SK-N-SH (cell line): ENCODE measurements at places on chromosomes 4 and X.
A peak's percentile ranks its signal among the peaks of the same experiment; 100 is the strongest.

DNA sequence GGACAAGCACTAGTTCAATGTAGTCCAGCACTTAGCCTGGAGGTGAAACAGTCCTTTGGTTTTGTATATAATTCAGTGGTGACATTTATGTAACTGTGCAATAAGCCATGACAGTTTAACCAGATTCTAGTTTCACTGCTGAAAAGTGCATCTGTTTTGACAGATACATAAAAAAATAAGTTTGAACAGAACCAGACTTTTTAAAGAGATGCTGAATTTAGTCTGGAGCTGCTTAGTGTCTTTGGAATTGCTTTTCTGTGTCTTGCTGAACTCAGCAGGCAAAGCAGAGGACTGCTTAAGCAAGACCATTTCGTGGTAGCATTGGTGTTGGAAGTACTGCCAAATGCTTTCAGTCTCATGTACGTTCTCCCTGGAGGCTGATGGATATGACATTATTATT, 393.5 kb downstream of the MAPK10 start:
- DNase-seq, result no peak

- DNase-seq, result no peak
Observed at GRCh38 chrX:124534536-124534935, 188.2 kb downstream of the SH2D1A start.

DNA sequence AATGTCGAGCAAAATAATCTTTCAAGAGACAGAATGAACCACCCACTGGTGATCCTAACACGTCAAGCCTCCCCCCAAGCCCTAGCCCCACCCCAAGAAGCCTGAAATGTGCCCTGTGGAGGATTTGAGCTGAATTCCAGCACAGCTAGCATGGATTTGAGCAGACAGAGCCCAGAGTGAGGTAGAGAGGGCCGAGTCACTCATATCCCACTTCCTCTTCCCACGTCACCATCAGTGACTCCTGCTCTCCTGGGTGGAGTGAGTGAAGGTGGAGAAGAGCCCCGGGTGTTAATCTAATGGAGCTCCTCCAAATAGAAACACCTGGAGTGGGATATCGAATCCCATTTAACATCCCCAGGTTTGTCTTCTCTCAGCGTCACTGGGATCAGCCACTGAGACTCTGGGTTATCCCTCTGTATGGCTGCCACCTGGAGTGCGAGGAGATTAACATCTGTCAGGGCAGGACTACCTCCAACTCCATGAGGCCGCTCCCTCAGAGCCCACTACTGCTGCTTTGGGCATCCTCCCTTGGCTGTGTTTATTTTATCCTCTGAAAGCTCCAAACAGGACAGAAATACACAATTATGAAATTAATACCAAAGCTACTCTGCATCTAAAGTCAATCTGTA, 136.6 kb downstream of the NWD2 start:
- no peak for DNase-seq

GRCh38 chr4:154911097-154911496, 130.0 kb downstream of the RBM46 start:
- DNase-seq, result peak; percentile 5

DNA sequence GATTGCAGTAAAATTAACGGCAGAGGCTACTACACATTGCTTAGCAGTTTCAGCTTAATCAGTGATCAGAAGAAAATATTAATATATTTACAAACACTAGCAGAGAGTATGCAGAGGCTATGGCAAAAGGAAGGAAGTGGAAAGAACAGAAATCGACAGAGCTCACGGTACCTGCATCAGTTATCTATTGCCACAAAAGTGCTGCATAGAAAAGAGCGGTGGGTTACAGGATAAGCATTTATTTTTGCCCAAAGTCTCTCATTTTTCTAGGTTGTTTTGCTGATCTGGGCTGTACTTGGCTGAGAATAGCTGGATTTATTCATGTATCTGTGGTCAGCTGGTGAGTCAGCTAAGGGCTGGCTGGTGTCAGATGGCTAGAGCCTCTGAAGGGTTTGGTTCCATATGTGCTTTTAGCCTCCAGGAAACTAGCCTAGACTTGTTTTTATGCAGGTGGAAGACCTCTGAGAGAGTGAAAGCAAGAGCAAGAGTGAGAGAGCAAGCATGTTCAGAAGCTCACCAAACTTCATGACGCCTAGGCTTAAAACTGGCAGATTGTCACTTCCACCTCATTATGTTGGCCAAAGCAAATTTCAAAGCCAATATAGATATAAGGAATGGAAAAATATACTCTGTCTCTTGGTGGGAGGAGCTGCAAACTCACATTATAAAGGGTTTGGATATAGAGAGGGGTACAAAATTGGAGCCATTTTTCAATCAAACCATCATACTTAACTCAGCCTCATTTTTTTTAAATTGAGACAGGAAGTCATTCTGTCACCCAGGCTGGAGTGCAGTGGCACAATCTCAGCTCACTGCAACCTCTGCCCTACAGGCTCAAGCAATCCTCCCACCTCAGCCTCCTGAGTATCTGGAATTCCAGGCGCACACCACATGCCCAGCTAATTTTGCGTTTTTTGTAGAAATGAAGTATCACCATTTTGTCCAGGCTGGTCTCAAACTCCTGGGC, 153.2 kb upstream of the RPL34 start:
- no peak for DNase-seq

- no peak for DNase-seq
Observed at GRCh38 chr4:98967786-98968329, 27.7 kb upstream of the METAP1 start.

DNA sequence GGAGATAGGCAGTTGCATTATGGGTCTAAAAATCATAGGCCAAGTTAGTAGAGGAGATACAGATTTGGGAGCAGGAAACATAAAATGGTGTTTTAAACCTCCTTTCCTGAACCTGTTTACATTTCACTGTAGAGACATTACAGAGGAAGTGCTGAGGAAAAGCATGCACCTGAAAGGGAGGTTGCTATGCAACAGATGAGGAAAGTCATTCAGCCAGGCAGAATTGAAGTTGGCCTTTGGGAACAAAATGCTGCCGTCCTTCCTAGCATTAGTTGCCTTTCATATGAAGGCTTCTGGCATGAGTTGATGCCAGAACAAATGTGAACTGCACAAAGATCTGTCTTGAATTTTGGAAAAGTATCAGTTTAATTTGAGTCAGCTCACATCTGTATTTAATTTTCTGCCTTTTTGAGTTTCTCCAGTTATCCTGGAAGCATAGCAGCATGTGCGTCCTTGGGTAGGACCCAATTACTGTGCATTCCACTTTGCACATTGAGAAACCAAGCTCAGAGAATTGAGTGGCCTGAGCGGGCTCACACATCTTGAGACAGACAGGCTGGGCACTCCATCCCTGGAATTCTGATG, 38.2 kb downstream of the MAGED1 start:
- DNase-seq, result peak; percentile 5

- DNase-seq, result no peak
Observed at GRCh38 chrX:103256651-103257050, 1.7 kb upstream of the TCEAL8 start.

GRCh38 chrX:5823903-5824302, 404.8 kb downstream of the NLGN4X start:
- DNase-seq, result peak; percentile 1

DNA sequence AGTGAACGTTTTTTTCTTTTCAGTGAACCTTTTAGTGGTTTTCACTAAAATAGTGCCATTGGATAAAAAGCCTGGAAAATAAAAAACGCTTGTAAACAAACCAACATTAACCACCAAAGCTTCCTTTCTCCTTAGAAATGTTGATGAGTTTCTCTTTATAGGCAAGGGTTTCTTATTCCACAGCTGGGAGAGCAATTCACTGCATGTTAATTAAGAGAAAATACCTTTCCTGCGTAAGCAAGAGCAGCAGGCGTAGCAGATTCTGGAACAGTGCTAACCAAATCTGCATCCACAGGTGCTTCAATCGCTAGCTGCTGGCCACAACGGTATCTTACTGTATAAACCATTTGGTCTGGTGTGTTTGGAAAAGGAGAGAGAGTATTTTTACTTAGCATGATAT, 13.3 kb upstream of the AASDH start:
- DNase-seq, result no peak

- no peak for DNase-seq
Observed at GRCh38 chr4:129233691-129234090, 137.7 kb downstream of the C4orf33 start.

DNA sequence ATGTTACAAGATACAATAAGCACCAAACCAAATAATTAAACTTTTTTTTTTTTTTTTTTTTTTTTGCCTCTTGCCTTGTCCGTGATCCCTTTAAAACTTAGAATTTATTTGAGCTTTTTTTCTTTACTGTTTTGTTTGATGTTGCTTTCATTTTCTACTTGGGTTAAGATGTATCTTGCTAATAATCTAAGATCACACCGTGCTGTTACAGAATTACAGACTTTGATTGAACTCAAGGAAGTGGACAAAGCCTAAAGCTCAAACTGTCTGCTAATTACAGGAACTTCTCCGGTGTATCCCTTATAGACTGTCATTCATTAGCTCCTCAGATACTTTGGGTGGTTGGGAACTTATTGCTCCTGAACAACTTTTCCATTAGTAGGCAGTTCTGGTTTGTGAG, 26.5 kb downstream of the STIM2 start:
- DNase-seq, result no peak

- no peak for DNase-seq
Observed at GRCh38 chr4:12584116-12584875, 899.8 kb downstream of the RAB28 start.
